ENCODE measurements at places on chromosomes 2 and 18.

- no peak for DNase-seq
Observed at GRCh38 chr18:74454279-74454751, 2.8 kb downstream of the DIPK1C start.

DNA sequence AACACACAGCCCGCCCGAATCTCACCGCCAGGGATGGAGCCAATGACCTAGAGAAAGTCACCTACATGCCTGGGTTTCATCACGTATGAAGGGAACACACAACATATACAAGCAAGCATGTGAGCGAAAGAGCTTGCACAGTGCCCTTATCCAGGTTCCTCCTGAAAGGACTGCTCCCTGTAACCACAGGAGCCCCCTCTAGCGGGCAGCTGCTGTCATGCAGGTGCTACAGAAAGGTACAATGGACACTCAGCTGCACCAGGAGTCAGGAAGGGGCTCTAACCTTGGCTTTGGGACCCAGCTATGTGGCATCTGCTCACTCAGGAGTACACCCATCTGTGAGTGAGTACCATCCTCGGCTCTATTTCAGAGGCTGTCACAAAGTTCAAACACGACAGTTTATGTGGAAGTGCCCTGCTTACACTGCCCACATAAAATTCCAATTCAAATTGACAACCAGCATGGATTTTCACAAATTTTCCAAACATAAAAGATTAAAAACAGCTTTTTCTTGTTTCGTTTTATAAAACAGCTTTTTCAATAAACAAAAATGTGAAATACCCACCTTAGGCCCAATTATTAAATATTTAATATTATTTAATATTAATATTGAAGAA, 3.5 kb downstream of the NDUFA10 start:
- peak; percentile 48 for DNase-seq

- DNase-seq, result no peak
Observed at GRCh38 chr2:39118786-39119499, 1.9 kb downstream of the SOS1 start.

DNA sequence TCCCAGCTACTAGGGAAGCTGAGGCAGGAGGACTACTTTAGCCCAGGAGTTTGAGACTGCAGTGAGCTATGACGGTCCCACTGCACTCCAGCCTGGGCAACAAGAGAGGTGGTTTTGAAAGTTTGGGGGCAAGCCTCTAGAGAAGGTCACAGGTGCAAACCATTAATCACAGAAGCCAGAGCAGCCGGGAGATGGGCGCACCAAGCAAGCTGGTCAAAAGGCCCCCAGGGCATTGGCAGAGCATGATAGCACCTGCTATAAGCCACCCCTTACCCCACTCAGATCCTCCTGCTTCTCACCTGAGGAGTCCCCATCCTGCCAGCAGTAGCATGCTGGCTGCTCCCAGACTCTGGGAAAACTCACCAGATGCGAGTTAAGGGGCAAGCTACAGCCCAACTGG, 116.1 kb upstream of the RAB12 start:
- no peak for DNase-seq

- no peak for DNase-seq
Observed at GRCh38 chr2:40513201-40513600, 61.3 kb upstream of the SLC8A1 start.

DNA sequence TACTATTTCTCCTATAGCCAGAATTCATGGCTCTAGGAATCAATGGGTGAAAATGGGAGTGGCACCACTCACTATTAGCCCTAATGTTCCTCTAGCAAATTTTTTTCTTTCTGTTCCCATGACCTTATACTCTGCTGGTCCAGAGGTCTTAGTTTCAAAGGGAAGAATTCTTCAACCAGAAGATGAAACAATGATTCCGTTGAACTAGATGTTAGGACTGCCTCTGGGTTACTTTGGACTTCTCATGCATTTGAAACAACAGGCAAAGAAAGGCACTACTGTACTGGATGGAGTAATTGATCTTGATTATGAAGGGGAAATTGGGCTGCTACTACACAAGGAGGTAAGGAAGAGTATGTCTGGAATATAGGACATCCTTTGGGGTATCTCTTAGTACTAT, 18.6 kb upstream of the ADCYAP1 start:
- DNase-seq, result no peak

DNA sequence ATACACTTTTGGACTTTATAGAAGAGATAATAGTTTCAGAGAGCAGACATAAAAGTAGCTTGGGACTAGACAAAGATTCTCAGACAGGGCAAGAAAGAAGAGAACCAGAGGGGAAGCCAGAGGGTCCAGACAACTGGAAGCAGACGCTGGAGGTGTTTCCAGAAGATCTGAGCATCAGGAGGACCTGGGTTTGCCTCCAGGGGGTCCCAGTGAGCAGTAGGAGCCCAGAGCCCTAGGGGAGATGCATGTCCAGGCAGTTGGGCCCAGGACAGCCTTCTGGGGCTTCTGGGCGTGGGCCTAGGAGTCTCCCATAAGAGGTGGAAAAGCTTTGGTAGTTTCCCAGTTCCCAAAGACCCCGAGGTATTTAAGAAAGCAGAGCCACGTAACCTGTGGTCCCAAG, 251.2 kb upstream of the ID2 start:
- DNase-seq, result no peak

- no peak for DNase-seq
Observed at GRCh38 chr18:34901299-34901698, 139.9 kb upstream of the MAPRE2 start.

Data from activated T-helper 2 cell treated with anti-CD3 and anti-CD28 coated beads, Interferon-gamma antibody, Interleukin-2, Interleukin-4, amounts not matched to agents 10 μg/mL and 5 μg/mL and 100 μg/mL, durations not matched to agents 14 hours and 24 hours and 36 hours (primary cell).